ENCODE measurements at places on chromosomes 12 and 14.

GRCh38 chr12:105761075-105761474 lies 377.7 kb downstream of the NUAK1 start:
- no peak for DNase-seq

DNA sequence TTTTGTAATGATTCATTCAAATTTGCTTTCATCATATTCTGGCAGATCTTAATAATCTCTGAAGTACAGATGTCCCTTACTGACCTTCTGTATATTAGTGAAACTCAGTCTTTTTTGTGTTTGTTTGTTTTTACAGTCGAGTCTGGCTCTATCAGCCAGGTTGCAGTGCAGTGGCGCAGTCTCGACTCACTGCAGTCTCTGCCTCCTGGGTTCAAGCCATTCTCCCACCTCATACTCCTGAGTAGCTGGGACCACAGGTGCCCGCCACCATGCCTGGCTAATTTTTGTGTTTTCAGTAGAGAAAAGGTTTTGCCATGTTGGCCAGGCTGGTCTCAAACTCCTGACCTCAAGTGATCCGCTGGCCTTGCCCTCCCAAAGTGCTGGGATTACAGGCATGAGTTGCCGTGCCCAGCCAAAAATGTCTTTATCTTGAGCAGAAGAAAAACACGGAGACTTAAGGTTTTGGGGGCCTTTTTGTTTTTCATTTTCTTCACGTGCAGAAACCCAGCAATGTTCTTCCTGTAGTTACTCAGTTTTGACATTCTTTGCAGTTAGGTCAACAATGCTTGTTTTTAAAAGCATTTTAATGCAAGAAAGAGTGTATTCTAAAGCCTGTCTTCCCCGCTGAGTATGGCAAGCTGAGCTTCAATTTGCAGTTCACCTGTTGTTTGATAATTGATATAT lies 79.5 kb downstream of the FAR2 start:
- DNase-seq, result no peak

- no peak for DNase-seq
These were observed 1203.0 kb downstream of the AACS start for GRCh38 chr12:126268222-126268621.

DNA sequence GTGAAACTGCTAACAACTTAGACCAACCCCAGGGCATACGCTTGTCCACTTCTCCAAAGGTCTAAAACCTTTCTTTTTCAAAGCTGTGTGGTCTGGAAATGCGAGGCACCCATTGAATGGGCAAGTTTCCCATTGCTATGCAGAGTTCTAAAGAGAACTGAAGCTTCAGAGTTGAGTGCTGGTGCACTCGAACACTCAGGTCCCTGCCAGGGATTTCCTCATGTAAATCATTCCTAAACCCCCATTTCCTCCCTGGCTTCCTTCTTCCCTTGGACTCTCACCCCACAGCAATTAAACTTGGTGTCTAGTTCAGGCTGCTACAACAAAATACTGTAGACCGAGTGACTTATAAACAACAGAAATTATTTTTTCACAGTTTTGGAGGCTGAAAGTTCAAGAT lies 2.2 kb upstream of the PXN start:
- DNase-seq, result no peak

GRCh38 chr12:76123259-76124212 lies 39.1 kb upstream of the NAP1L1 start:
- no peak for DNase-seq

- no peak for DNase-seq
These were observed 157.1 kb upstream of the GARIN2 start for GRCh38 chr14:67031920-67032774.

Measured in NCI-H1092 treated with DMSO at 0.1 percent for 48 hours (cell line).